ENCODE measurements at places on chromosomes 16 and 17. TPM values are rescaled to one million over a fixed set of nuclear protein-coding genes. Genes with fewer than 3 reads are reported as not detected.

GABARAP gene
- total RNA-seq: 287 TPM

TVP23A gene
- total RNA-seq: 0.32 TPM

PRAC1 gene
- not detected for total RNA-seq

SLC38A7 gene
- total RNA-seq: 21.0 TPM

OTOP3 gene
- total RNA-seq: not detected

ENDOV gene
- 21.0 TPM for total RNA-seq

NXN gene
- 0.20 TPM for total RNA-seq

EPN3 gene
- 0.05 TPM for total RNA-seq

TAC4 gene
- total RNA-seq: not detected

CCDC200 gene
- 0.47 TPM for total RNA-seq

NKD1 gene
- 1.0 TPM for total RNA-seq

CACNG5 gene
- total RNA-seq: not detected

CD19 gene
- total RNA-seq: not detected

EVPLL gene
- total RNA-seq: not detected

MSRB1 gene
- 24.4 TPM for total RNA-seq

NECAB2 gene
- total RNA-seq: not detected

PYY gene
- total RNA-seq: not detected

SPN gene
- total RNA-seq: 381 TPM

WSCD1 gene
- not detected for total RNA-seq

C16orf46 gene
- total RNA-seq: 1.8 TPM

FAM171A2 gene
- 0.15 TPM for total RNA-seq

CD2BP2 gene
- 84.1 TPM for total RNA-seq

IFI35 gene
- total RNA-seq: 171 TPM

CACNA1H gene
- 0.25 TPM for total RNA-seq

DHX40 gene
- 17.2 TPM for total RNA-seq

PRSS27 gene
- 0.88 TPM for total RNA-seq

ARHGAP23 gene
- 2.6 TPM for total RNA-seq

BCL6B gene
- 2.2 TPM for total RNA-seq

RCVRN gene
- not detected for total RNA-seq

FBXL16 gene
- 8.2 TPM for total RNA-seq

ORMDL3 gene
- 250 TPM for total RNA-seq

ST6GALNAC1 gene
- 1.1 TPM for total RNA-seq
